ENCODE measurements at places on chromosomes 12 and 14.
A peak's percentile ranks its signal among the peaks of the same experiment; 100 is the strongest.

DNA sequence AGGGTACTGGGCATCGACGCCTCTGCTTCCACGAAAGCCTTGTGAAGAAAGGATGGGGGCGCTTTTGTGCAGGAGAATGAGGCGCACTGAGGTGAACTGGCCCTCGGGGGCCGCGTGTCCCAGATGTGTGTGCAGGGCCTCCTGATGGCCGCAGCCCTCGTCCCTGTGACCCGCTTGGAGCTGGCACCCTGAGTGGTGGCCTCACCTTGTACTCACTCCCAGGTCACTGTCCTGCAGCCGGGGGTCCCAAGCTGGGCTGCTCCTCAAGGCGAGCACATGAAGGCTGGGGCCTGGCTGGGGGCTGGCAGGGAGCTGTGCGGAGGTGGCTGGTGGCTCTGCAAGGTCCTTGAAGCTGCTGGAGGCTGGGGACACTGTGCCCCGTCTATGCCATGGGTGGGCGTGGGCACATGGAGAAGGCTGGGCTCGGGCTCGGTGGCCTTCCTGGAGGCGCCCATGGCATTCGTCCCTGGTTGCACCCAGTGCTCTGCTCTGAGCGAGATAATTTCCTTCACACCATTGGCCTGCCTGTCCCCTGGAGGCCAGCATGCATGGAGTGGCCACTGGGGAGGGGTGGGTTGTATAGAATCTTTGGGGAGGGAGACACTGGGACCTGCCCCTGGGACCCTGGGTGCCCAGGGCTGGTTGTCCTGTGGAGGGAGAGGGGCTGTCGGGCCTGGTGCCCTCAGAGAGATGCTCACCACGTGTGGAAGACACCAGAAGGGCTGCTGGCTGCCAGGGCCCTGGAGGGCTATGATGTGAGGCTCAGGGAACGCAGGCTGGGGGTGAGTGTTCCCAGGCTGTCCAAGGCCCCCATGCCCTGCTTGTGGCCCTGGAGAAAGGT lies 79.3 kb downstream of the TMEM121 start:
- no peak for DNase-seq

- DNase-seq: no peak
Observed at GRCh38 chr14:51776102-51776894, 84.1 kb upstream of the GNG2 start.

GRCh38 chr12:124551268-124552144 lies 15.9 kb downstream of the NCOR2 start:
- DNase-seq: no peak

GRCh38 chr14:91649930-91650329 lies 82.0 kb downstream of the CATSPERB start:
- no peak for DNase-seq

GRCh38 chr12:24228371-24228770 lies 278.9 kb upstream of the SOX5 start:
- no peak for DNase-seq

GRCh38 chr12:116159593-116160200 lies 117.8 kb downstream of the MED13L start:
- DNase-seq: no peak

- DNase-seq: no peak
Observed at GRCh38 chr12:120640861-120641833, 721 bp downstream of the CABP1 start.

DNA sequence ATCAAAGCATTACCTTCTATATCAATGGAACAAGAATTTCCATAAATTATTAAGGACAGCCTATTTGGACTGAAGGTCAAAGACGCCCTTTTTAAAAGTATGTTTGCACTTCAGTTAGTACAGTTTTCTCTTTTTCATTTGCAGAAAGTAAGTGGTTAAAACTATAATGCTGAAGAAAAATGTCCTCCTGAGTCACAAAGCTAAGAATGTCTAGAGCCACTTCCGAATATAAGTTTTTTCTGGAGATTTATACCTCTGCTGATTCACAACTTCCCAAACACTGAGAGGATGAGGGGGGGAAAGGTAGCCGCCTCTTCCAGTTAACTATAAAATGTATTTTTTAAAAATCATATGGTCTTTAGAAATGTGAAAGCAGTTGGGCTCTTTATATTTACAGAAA lies 84.9 kb downstream of the DUSP6 start:
- no peak for DNase-seq

DNA sequence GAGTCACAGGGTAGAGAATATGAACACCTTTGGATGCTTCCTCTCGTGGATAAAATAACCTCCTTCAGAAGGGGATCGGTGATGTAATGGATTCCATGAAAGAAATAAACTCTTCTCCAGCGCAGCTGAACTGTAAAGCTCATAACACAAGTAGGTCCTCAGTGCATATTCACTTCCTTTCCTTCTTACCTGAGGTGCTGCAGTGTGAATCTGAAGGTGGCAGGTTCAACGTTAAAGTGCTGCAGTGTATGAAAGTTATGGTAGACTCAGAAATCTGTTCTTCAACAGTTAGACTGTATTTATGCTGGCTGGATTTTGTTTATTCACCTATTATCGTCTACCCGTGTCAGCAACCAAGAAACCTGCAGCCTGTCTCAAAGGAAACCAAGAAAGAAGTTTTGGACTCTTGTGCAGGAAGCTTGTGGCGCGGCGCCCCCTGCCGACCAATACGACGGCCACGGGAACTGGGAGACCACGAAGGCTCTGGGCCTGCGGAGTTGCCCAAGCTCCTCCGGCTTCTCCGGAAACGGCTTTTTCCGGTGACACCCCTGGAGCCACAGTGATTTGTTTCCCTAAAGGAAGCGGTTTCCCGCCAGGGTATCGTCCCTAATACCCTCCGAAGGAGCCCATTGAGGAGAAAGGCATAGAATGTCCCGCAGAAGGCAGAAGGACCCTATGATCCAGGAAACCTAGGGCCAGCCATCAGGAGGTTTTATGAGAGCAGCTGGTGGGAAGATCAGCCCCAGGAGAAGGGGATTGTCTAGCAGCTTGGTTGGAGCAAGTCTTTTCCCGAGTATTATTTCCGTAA lies 17.6 kb upstream of the RNASE3 start:
- DNase-seq: peak; percentile 56

GRCh38 chr12:14902465-14902864 lies 16.8 kb upstream of the MGP start:
- DNase-seq: no peak

DNA sequence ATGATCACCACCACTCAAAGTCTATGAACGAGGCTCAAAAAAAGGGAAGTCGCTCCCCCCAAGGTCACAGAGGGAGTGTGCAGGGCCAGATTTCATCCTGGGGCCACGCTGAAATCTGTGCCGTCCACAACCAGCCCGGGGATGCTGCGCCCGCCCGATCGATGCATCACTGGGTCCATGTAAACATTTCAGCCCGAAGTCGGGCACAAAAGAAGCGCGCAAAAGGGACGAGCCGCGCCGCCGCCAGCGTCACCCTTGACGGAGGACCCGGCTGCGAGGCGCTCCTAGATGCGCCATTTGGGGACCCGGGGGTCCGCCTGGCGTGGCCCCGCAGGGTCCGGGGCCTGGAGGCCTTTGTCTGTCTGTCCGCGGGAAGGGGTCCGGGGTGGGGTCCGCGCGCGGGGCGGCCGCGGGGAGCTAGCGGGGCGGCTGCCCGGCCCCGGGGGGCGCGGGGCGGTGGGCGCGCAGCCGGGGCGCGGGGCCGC lies 503 bp downstream of the FBXO21 start:
- peak; percentile 30 for DNase-seq
